ENCODE measurements at places on chromosomes 5 and 9. TPM values are rescaled to one million over a fixed set of nuclear protein-coding genes. Genes with fewer than 3 reads are reported as not detected.

DNA sequence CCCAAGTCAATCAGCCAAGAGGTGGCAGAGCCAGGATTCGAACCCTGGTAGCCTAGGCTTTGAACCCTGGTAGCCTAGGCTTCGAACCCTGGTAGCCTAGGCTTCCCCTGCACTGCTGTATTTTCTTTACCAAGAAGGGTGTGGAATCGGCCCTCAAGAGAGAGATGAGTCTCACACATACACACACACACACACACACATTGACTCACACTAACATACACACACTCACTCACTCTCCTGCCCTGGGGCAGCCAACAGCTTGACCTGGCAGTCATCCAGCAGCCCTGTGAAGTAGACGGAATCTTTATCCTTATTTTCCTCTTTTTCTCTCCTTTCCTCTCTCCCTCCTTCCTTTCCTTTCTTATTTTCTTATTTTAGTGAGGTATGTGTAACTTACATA lies 55.4 kb upstream of the RPL26L1 start:
- no peak for DNase-seq

DNA sequence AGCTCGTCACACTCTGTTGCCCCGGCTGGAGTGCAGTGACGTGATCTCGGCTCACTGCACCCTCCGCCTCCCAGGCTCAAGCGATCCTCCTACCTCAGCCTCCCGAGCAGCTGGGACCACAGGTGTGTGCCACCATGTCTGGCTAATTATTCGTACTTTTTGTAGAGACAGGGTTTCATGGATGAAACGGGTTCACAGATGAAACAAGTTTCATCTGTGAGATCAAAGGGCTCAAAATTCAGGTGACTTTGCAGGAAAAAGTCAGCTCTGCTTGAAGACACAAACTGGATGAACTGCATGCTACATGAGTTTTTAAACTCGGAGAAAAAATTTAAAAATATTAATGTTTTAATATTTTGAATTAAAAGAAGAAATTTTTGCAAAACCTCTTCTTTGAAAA lies 24.5 kb downstream of the ABHD17B start:
- no peak for DNase-seq

Gene PPP3R2
- not detected for total RNA-seq

Gene TRIM14
- total RNA-seq = 11.8 TPM

Gene IL4
- not detected for total RNA-seq

Gene TLX3
- total RNA-seq = not detected

All from posterior vena cava (tissue), 2 donors.